CD4-positive, alpha-beta T cell treated with Interleukin-4 for 1 hour (primary cell): ENCODE measurements at places on chromosomes 7 and 10.

DNA sequence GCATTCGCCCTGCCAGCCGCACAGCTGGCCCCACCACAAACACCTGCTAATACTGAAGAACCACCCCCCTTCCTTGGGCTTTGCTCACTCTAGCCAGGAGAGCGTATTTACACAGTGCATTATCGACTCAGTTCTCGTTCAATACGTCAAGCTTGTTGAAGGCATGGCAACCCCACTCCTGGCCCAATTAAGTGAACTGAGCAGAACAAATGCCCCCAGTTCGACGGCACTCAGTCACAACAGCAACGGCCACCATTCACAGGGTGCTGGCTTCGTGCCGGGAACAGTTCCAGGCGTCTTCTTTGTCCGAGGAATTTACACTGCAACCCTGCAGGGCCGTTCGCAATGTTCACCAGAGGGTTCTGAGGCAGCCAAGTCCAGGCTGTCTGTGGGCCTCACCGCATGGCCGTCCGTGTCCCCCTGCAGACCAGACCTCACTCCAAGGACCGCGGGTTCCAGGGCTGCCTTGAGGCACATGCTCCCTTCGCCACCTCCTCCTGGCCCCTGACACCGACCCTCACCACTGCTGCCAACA lies 175.3 kb downstream of the DIP2C start:
- no peak for DNase-seq

DNA sequence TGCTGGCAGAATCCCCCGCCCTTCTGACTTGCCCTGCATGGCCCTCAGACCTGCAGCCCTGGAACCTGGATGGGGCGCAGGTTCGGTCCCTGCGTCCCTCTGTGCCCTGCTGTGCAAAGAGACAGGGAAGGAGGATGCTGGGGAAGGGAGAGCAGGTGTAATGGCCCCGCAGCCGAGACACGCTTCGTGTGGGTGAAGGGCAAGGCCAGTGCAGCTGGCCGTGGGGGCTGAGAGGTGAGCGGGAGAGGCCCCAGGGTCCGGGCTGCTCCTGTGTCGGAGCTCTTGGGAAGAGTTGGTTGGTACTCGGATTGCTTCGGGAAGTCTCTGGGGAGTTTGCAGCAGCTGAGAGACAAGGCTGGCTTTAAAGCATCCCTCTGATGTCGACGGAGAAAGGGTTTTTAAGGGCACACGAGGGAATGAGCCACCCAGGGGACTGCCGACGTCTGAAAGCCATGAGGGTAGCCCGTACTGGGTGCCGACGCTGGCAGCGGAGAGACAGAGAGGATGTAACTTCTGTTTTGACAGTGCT lies 6.5 kb downstream of the ELFN1 start:
- DNase-seq = no peak

DNA sequence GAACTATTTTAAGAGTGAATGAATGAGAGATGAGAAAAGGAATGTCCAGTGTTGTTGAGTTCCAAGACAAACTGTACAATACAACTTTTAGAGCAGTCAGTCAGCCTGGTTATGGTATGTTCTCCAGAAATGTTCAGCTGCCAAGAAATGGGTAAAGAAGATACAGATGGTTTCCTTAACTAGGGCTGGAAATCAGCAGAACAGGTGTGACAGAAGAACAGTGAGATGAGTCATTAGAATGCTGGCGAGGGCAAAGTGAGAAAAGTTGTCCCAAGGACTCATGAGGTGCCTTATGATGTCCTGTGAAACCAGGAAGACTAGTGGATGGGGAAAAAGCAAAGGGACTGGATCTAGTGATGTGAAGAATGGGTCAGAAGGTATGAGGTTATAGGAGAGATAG lies 20.8 kb upstream of the SEPTIN7 start:
- DNase-seq = no peak

- no peak for DNase-seq
These were observed 9.1 kb downstream of the HNRNPA2B1 start for GRCh38 chr7:26191233-26191973.

- DNase-seq = no peak
These were observed 58.0 kb downstream of the RAMP3 start for GRCh38 chr7:45215601-45216062.

- no peak for DNase-seq
These were observed 591.4 kb downstream of the SORCS1 start for GRCh38 chr10:106573106-106573505.

- no peak for DNase-seq
These were observed 7.6 kb downstream of the GPNMB start for GRCh38 chr7:23254051-23254681.

GRCh38 chr7:115980159-115980558 lies 50.4 kb downstream of the TFEC start:
- DNase-seq = no peak

- DNase-seq = no peak
These were observed 39.4 kb upstream of the AGK start for GRCh38 chr7:141511676-141512396.

GRCh38 chr10:132981173-132981555 lies 38.8 kb upstream of the CFAP46 start:
- DNase-seq = no peak
